CD4-positive, CD25-positive, alpha-beta regulatory T cell (primary cell): ENCODE measurements at places on chromosomes 13 and 19. TPM values are rescaled to one million over a fixed set of nuclear protein-coding genes. Genes with fewer than 3 reads are reported as not detected.
A peak's percentile ranks its signal among the peaks of the same experiment; 100 is the strongest.

DNA sequence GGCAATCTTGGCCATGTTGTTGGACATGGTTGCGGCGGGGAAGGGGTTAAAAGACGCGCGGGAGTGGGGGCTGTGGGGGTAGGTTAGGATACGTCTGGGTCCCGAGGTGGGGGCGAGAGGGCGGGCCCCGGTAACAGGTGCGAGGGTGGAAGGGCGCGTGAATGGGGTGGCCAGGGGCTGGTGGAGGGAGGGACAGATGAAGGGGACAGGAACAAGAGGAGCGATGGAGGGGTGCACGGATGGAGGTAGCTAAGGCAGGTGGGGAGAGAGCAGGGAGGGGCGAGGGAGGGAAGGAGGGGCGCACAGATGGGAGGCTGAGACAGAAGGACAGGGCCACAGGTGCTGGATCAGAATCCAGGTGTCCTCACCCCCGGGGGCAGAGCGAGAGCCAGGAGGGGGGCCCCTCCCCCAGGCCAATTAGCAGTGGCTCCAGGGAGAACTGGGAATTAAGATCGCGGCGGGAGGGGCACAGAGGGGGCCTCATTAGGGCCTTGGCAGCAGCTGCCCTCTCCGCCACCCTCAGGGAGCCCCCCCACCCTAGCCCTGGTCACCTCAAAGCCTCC, 1.3 kb downstream of the GNG8 start:
- peaks cover 55% of the 10 kb centered on the region for H3K4me1 ChIP-seq
- H3K27ac ChIP-seq, result peak overlapping the region; percentile 61
- H3K4me3 ChIP-seq, result no peak overlapping the region
- no peaks in the 10 kb centered on the region for H3K36me3 ChIP-seq
- H3K27me3 ChIP-seq, result peaks cover under 1% of the 10 kb centered on the region
- no peak for DNase-seq

The SPC24 gene
- 0.41 TPM for polyA plus RNA-seq

GRCh38 chr13:113588394-113589111, 4.0 kb downstream of the TFDP1 start:
- DNase-seq, result no peak
- peaks cover 31% of the 10 kb centered on the region for H3K4me1 ChIP-seq
- H3K27me3 ChIP-seq, result no peaks in the 10 kb centered on the region
- H3K27ac ChIP-seq, result no peak overlapping the region

The COL4A2 gene
- polyA plus RNA-seq, result not detected

GRCh38 chr19:28667348-28667977, 545.5 kb downstream of the UQCRFS1 start:
- DNase-seq, result no peak
- H3K27me3 ChIP-seq, result no peaks in the 10 kb centered on the region
- no peak overlapping the region for H3K27ac ChIP-seq
- no peaks in the 10 kb centered on the region for H3K4me1 ChIP-seq
- no peak overlapping the region for H3K4me3 ChIP-seq

GRCh38 chr19:29876414-29876813, 64.6 kb downstream of the CCNE1 start:
- H3K27ac ChIP-seq, result no peak overlapping the region
- H3K27me3 ChIP-seq, result peaks cover 2% of the 10 kb centered on the region
- peaks cover 16% of the 10 kb centered on the region for H3K4me1 ChIP-seq
- no peak for DNase-seq

The ZSCAN1 gene
- not detected for polyA plus RNA-seq

- DNase-seq, result no peak
- no peaks in the 10 kb centered on the region for H3K27me3 ChIP-seq
- no peaks in the 10 kb centered on the region for H3K4me1 ChIP-seq
These were observed 132.1 kb upstream of the SPACA7 start for GRCh38 chr13:112244061-112244460.

- H3K36me3 ChIP-seq, result peaks cover 18% of the 10 kb centered on the region
- peak overlapping the region; percentile 45 for H3K27ac ChIP-seq
- DNase-seq, result peak; percentile 76
- no peak overlapping the region for H3K4me3 ChIP-seq
- peaks cover 43% of the 10 kb centered on the region for H3K4me1 ChIP-seq
These were observed 80.0 kb upstream of the GPR183 start for GRCh38 chr13:99386911-99387788.

The SELENOV gene
- not detected for polyA plus RNA-seq

DNA sequence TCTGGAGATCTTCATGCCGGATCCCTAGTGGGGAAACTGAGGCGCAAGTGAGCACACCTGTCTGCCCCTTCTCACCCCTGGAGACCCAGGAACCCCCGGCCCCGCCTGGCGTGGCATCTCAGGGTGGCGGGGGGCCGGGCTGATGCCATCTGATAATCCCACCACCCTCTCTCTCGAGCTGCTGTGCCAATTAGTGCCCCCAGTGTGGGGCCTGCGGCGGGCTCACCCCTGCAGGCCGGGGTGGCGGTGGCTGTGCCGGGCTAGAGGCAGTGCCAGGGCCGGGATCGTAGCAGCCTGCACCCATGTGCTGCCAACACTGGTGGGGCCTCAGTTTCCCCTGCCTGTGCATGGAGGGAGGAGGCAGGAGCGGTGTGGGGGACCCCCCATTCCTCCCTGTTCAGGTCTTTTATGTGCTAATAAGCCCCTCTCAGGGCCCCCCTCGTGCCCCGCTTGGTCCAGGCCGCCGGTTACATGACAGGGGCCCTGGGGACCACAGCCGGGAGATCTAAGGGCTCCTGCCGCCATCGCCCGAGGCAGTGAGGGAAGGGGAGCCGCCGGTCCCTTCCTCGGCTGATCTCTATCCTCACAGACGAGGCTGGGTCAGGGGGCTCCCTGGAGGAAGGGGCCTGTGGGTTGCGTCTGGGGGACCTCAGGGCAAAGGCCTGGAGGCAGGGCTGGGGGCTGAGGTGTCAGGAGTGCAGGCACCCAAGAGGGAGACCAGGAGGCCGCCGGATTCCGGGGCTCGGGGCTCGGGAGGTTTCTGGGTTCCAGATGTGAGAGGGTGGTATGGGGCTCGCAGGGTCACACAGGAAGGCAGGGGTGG, 8.3 kb downstream of the EFNA2 start:
- peaks cover 11% of the 10 kb centered on the region for H3K4me1 ChIP-seq
- no peak overlapping the region for H3K4me3 ChIP-seq
- H3K27ac ChIP-seq, result no peak overlapping the region

GRCh38 chr19:32313569-32314265, 31.7 kb upstream of the ZNF507 start:
- no peaks in the 10 kb centered on the region for H3K36me3 ChIP-seq
- no peak overlapping the region for H3K4me3 ChIP-seq
- no peak overlapping the region for H3K27ac ChIP-seq
